ENCODE measurements at places on chromosomes 1 and 21. TPM values are rescaled to one million over a fixed set of nuclear protein-coding genes. Genes with fewer than 3 reads are reported as not detected.

GRCh38 chr1:245921417-245921816, 585.7 kb downstream of the SMYD3 start:
- no peak for DNase-seq

The PRAMEF18 gene
- total RNA-seq: not detected

DNA sequence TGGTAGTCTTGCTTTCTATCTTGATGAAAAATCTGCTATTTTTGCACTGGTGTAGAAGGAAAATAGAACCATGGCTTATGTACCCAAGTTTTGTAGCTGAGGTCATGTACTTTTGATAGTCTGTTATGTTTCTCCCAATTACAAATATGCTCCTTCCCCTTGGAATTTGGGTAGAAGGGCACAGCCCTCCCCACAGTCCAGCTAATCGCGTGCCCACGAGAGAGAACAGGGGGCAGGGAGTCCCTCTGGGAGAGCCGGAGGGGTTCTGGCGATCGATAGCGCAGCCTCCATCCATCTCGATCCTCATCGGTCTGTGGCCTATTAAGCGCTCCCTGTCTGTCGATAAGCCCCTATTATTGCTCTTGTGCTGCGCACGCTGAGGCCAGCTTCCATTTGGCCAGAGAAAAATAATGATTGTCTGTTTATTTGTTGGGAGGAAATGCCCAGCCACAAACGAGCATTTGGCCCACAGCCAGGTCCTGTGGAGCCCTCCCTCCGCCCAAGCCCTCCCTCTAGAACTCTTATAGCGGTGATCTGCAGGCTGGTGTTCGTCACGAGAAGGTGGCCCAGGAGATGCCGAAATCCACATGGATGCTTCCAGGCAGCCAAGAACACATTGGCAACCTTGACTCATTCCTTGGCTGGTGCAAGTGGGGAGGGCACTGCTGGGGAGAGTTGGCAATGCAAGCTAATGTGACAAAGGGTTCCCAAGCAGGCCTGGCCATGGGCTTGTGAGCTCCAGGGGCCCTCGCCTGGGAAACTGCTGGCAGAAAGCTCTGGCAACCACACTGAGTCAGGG, 134.7 kb upstream of the TNR start:
- DNase-seq: no peak

- DNase-seq: peak; percentile 41
These were observed 100.2 kb downstream of the DPYD start for GRCh38 chr1:97820470-97821188.

DNA sequence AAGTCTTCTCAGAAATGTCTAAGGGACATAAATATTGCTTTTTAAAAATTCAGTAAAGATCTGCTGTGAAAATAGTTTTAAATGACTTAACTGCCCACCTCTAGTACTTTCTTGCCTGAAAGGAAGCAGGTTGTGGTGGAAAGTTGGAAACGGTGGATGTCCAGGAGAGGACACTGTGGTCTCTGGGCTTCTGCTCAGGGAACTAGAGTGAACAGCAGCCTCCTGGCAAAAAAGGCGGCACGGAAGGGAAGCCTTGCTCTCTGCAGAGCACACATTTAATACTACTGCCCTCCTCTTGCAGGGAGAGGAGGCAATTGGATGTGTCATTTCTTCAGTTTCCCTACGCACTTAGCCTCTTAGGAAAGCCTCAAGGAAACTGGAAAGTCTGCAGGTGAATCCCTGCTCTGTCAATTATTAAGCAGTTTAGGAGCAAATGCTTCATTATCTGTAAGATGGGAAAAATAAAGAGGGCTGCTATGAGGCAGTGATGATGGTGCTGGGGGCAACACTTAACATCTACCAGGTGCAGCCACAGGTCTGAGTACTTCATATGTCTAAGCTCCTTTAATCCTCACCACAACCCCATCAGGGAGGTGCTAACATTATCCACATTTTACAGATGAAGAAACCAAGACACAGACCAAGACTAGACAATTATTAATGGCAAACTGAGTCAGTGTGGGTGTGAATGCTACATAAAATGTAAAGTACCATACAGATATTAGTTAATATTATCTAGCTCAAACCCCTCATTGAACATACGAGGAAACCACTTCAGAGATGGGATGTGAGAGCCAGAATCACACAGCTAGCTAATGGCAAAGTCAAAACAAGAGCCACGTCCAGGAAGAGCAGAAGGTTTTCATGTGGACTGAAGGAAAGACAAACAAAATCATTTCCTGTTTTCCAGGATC, 108.9 kb upstream of the ADAR start:
- DNase-seq: no peak

DNA sequence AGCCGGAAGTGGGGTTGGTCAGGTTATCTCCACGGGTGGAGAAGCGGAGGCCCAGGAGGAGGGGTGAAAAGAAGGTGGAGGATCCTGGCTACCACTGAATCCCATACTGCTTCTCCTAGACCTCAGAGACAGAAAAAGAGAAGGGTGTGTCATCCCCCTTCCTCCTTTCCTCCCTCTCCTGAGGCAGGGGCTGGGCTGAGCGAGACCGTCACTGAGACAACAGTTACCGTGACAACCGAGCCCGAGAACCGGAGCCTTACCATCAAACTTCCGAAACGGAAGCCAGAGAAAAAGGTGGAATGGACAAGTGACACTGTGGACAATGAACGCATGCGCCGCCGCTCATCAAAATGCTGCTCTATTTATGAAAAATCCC, 42.1 kb upstream of the NBPF3 start:
- DNase-seq: no peak

DNA sequence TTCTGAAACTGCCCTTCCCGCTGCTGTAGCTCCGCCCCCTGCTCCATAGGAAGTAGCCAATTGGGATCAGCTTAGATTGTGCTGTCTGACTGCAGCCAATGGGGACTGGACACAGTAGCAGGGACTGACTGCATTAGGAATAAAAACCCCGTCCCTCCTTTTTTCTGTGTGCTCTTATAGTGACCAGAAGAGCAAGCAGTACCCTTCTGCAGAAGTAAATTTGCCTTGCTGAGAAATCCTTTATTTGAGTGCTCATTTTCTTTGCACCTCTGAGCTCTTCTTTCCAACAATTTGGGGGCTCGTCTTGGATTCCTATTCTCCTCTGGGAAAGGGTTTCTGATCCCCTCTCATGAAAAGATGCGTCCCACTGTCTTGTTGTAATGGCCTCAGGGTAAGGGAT, 16.2 kb downstream of the OR2L13 start:
- DNase-seq: no peak

DNA sequence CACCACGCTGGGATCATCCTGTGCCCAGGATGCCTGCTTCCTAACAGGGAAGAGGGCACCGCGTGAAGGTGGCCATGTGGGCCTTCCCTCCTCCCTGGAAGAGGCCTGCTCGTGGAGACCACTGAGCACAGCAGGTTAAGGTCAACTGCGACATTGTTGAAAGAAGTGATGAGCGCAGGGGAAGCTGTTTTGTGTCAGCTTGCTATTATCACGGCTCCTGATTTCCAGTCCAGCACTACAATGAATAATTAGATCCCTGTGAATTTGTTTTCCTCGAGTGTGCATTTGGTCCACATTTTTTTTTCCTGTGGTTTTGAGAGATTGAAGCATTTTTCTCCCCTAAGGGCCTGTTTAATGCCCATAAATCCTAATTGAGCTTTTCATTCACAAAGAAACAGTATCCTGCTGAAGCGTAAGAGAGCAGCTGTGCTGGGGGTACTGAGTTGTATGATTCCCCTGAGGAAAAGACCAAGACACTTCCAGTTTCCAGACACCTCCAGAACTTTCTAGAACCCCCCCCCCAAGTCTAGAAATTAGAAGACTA, 204.9 kb downstream of the KCNJ6 start:
- no peak for DNase-seq

DNA sequence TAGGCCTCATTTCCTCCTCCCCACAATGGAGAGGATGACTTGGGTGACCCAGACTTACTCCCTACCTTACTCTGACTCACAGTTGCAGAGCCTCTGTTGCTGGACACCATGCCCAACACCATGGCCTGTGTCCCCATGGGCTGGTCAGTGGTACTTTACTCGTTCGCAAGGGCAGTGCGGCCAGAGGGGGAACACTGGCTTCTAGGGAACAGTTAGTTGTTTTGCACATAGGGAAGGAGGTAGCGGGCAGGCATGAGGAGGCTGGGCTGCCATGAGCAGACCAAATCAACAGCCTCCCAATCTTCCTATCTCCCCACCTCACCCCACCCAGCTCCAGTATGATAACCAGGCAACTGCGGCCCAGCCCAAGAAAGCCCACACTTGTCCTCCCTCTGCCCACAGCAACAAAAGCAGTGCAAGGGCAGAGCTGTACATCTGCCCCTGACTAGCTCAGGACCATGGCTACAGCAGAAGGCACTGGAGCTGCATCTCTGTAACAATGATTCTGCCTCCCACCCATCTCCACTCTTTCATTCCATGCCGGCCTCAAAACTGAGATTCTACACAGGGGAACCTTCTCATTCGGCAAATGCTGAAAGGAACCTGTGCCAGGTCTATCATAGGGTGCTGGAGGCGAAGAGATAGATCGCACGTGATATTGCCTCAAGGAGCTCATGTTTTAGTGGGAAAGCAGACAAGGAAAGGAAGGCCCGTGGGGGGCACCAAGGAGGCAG, 18.6 kb downstream of the TAL1 start:
- DNase-seq: no peak

- no peak for DNase-seq
These were observed 306.2 kb downstream of the MATN1 start for GRCh38 chr1:30417001-30417700.

GRCh38 chr1:205484985-205485967, 19.2 kb upstream of the CDK18 start:
- DNase-seq: peak; percentile 69

DNA sequence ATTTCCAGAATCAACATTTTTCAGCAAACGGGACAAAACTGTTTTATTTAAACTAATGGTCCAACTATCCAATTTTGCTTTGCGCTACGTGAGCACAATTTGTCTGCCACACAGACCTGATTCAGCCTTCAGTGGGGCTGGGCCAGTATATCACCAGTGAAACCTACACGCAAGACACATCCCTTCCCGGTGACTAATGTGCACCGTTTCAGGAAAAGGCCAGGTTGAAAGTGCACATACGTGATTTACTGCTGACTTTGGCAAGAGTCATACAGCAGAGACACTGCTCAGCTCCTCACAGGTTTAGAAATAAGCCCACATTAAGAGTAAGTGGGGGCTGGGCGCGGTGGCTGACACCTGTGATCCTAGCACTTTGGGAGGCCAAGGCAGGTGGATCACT, 5.1 kb upstream of the TMEM51 start:
- DNase-seq: no peak

- no peak for DNase-seq
These were observed 7.6 kb downstream of the COL16A1 start for GRCh38 chr1:31696242-31696641.

DNA sequence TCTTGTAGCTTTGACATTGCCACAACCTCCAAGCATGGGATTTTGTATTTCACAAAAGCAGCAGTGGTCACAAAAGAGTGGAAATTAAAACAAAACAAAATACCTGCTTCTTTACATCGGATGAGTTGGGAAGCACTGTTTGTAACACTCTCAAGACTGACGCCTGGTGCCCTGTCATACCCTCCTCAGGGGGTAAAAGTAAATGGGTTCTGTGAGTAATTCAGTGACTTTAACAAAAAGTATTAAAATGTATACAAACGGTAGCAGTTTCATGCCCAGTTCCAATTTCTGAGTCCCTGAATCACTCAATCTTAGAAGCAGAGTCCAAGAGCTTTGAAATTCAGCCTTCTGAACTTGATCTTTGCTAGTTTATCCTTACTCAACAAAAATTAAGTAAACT, 152.5 kb downstream of the TIAM1 start:
- no peak for DNase-seq

- peak; percentile 78 for DNase-seq
These were observed 121.2 kb downstream of the HMGB4 start for GRCh38 chr1:33984906-33985565.

DNA sequence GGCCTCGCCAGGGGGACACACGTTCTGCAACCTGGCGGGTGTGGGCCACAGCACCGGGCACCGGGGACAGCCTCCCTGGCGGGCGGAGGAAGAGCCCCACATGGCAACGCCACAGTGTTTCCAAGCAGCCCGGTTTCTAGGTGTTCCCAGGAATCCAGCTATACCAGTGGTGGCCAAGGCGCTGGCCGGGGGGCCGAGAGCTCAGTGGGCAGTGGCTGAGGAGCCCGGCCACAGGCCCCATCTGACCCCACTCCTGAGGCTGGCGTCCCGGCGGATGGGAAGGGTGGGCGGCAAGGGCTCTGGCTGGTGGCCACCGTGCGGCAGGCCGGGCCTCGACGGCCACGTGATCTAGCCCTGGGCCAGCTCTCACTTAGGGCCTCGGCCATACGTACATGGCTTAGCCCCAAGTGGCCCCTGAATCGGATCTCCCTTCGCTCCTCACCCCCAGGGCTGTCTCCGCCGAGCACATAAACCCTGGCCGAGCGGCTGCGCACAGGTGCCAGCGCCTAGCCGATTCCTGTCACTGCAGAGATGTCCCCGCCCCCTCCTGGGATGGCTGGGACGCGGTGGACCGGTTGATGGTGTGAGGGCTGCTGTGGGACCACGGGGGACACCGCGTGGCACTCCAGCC, 68.7 kb downstream of the MORN1 start:
- DNase-seq: no peak

The RPTN gene
- total RNA-seq: not detected

The CYP4A22 gene
- total RNA-seq: not detected

DNA sequence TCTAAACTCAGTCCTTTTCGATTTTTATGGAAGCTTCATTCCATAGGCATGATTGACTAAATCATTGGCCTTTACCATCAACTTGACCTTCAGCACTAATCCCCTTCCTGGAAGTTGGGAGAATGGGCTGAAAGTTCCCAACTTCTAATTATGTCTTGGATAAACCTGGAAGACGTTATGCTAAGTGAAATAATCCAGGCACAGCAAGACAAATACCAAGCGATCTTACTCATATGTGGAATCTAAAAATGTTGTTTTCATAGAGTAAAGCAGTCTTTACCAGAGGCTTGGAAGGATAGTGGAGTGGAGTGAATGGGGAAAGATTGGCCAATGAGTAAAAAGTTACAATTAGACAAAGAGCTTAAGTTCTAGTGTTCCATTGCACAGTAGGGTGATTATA, 1453.2 kb downstream of the PLA2G4A start:
- no peak for DNase-seq

The E2F2 gene
- 0.17 TPM for total RNA-seq

The KCNJ15 gene
- 1.5 TPM for total RNA-seq

The LCE6A gene
- total RNA-seq: not detected

DNA sequence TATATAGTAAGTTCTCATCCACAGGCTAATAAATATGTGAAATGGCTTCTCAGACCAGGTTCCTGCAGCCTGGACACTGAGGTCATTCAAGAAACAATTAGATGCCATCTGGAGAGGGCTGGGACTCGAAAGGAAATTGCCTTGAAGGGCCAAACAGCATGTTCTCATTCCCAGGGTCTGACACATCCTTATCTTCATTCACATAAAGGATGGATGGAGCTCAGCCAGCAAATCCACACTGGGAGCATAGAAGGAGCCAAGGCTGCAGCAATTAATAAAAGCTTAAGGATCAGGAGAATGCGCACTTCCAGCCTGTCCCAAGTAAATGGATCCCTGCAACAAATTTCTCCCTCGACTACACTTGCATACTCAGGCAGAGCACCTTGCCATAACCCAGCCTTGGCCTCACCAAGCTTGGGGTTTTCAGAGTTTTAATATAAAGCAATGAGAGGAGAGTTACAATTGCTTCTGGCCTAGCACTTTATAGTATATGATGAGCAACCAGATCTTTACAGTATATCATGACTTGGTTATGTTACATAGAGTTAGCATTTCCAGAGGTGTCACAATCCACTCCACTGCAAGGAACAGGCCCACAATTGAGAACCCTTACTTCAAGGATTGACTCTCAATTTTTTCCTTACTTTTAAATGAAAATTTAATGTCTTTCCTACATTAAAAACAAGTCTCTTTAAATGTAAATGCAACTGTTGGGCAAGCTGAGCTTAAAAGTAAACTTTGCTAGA, 55.9 kb downstream of the BCAR3 start:
- DNase-seq: peak; percentile 98
